Smooth muscle cell of the coronary artery (primary cell): ENCODE measurements at places on chromosomes 7 and 10. TPM values are rescaled to one million over a fixed set of nuclear protein-coding genes. Genes with fewer than 3 reads are reported as not detected.

The ACTL6B gene
- total RNA-seq: not detected in 2 replicates

The C10orf143 gene
- 0.68 and 0.82 TPM in 2 replicates for total RNA-seq

The GRID1 gene
- total RNA-seq: under 0.01 TPM in 1 of 2 replicates, not detected in the other

The WNT8B gene
- total RNA-seq: not detected in 2 replicates

The PNLIPRP2 gene
- not detected in 2 replicates for total RNA-seq

The NODAL gene
- not detected in 2 replicates for total RNA-seq

The SH2D4B gene
- total RNA-seq: not detected in 2 replicates

The CFAP69 gene
- 3.7 and 19.4 TPM in 2 replicates for total RNA-seq

The DNAH11 gene
- total RNA-seq: 0.30 and 0.59 TPM in 2 replicates

The CYP2C8 gene
- not detected in 2 replicates for total RNA-seq

The SMKR1 gene
- 1.1 TPM in 1 of 2 replicates, not detected in the other for total RNA-seq

The IL2RA gene
- total RNA-seq: not detected in 2 replicates

The COBL gene
- under 0.01 TPM in 1 of 2 replicates, not detected in the other for total RNA-seq

The AKR1B15 gene
- not detected in 2 replicates for total RNA-seq

The FAM221A gene
- total RNA-seq: 0.30 and 3.0 TPM in 2 replicates

The CALN1 gene
- total RNA-seq: not detected in 2 replicates

The PHYHIPL gene
- not detected in 2 replicates for total RNA-seq

The HOXA11 gene
- total RNA-seq: not detected in 2 replicates

The PDIA4 gene
- 284 and 381 TPM in 2 replicates for total RNA-seq

The RNF32 gene
- total RNA-seq: 0.23 and 0.98 TPM in 2 replicates

The ANKRD61 gene
- 0.15 and 0.35 TPM in 2 replicates for total RNA-seq

The RBP3 gene
- under 0.01 TPM in 1 of 2 replicates, not detected in the other for total RNA-seq

The XRCC2 gene
- total RNA-seq: 0.23 and 0.75 TPM in 2 replicates

The NEUROD6 gene
- total RNA-seq: not detected in 2 replicates

The MYO1G gene
- 0.08 TPM in 1 of 2 replicates, not detected in the other for total RNA-seq

The MYL10 gene
- total RNA-seq: not detected in 2 replicates

The RPEL1 gene
- 0.08 and 0.12 TPM in 2 replicates for total RNA-seq

The CBLL1 gene
- total RNA-seq: 8.0 and 9.2 TPM in 2 replicates

The VGF gene
- not detected in 2 replicates for total RNA-seq

The ZNF487 gene
- total RNA-seq: 2.8 and 5.6 TPM in 2 replicates

The GPC2 gene
- total RNA-seq: 1.4 and 3.1 TPM in 2 replicates

The VSTM2A gene
- total RNA-seq: not detected in 2 replicates

The RBP4 gene
- 0.15 and 0.23 TPM in 2 replicates for total RNA-seq

The IPMK gene
- total RNA-seq: 2.6 and 3.8 TPM in 2 replicates

The OR2A1 gene
- total RNA-seq: 0.08 and 0.12 TPM in 2 replicates

The RET gene
- 0.59 TPM in 1 of 2 replicates, not detected in the other for total RNA-seq

The NPY gene
- not detected in 2 replicates for total RNA-seq

The FAM131B gene
- 0.98 and 2.7 TPM in 2 replicates for total RNA-seq

The GPR37 gene
- total RNA-seq: 0.30 TPM in 1 of 2 replicates, not detected in the other

The AKR1D1 gene
- total RNA-seq: not detected in 2 replicates

The SFXN4 gene
- 6.9 and 8.0 TPM in 2 replicates for total RNA-seq

The OR2A7 gene
- total RNA-seq: 0.23 TPM in 1 of 2 replicates, not detected in the other

The SYT15B gene
- 0.30 TPM in 1 of 2 replicates, not detected in the other for total RNA-seq

The LIPM gene
- not detected in 2 replicates for total RNA-seq

The TMEM270 gene
- total RNA-seq: not detected in 2 replicates

The SPRN gene
- total RNA-seq: 0.08 and 0.12 TPM in 2 replicates
